ENCODE measurements at places on chromosomes 7 and 10.
A peak's percentile ranks its signal among the peaks of the same experiment; 100 is the strongest.

DNA sequence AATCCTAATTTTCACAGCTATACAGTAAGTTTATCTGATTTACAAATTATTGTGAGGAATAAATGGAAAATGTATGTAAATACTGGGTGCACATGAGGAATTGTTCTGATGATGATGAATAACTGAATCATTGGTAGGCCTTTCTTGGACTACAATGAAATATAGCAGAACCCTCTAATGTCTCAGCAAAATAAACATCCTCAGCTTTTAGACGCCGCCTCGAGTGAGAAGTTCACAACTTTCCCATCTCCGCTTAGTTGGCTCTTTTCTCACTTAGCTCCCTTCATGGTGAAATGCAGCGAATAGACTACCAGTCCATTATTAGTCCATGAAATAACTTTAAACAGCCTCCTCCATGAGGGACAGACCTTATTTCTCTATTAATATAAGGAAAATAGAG lies 182.3 kb downstream of the BICC1 start:
- no peak for DNase-seq

DNA sequence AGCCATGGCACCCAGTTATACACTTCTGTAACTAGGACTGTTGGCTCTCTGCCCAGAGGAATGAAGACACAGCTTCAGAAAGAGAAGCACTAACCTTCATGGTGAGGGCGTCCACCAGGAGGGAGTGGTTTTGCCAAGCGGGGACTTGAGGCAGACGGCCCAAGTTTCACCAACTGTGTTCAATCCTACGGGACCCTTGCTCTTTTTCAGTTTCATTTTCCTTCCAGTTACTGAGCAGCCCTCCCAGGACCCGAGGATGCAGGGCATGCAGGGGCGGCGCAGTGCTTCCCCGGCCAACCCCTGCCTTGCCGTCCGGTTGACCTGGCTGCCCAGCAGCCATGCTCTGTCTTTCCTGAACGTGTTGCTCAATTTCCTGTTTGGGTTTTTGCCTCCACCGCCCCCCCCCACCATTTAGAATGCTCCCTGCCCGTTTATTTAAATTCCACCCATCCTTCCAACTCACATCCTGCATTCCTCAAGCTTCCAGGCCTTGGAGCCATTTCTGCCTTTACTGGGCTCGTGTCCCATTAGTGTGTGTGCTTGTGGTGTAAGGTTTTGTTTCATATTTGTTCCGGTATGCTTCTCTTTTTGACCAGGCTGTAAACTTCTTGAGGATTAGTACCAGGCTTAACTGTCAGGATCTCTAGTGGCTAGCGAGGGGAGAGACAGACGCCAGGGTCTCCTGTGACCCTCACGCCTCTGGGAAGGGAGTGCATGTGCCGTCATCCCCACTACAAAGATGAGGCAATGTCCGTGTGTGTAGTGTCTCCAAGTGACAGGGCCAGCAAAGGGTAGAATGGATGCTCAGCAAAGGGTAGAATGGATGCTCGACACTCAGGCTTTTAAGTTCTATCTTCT lies 31.6 kb downstream of the IL15RA start:
- peak; percentile 53 for DNase-seq

DNA sequence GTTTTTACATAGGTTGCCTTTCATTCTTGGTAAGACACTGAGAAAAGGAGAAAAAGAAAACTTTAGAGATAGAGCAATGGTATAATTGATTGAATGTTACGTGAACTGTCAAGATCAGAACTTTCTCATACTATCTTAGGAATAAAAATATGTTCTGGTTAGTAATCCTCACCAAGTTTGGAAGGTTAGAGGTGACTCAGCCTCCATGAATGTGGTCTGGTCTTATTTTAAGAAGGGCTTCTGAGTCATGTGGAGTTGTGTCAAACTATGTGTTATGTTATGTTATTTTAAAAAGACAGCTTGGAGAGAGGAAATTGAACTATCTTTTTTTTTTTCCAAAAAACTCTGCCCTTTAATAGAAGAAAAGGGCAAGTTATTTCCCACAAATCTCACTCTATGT lies 458.6 kb upstream of the KLF6 start:
- no peak for DNase-seq

- no peak for DNase-seq
Measured at GRCh38 chr10:83007510-83007909, 1131.8 kb upstream of the GHITM start.

DNA sequence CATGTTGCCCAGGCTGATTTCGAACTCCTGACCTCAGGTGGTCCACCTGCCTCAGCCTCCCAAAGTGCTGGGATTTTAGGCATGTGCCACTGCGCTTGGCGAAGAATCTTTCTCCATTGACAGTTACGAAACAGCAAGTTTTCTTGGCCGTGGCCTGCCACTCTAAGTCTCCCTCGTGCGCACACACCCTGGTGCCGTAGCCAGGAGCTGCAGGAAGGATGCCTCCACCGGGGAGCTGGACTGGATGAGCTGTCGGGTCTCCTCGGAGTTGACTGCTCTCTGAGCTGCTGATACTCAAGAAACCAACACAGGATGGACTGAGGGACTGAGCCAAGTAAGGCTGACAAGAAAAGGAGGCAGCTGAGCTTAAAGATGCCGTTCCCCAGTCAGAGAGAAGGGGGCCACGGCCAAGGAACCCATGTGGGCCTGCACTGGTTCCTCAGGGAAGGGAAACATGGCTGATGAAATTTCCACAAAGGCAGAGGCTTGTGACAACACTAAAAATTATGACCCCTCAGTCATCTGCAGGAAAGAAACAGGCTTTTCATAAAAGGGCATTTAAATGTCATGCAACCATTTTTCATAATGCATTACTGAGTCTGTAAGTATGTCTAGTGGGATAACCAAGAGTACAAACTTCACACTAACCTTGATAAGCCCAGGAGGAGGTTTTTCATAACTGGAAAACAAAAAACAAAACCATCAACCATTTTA lies 27.7 kb upstream of the FKBP9 start:
- DNase-seq = no peak

- DNase-seq = no peak
Measured at GRCh38 chr10:69214666-69215131, 5.4 kb upstream of the HKDC1 start.
